ENCODE measurements at places on chromosomes 2 and 18.
A peak's percentile ranks its signal among the peaks of the same experiment; 100 is the strongest.

GRCh38 chr2:144330951-144331673 is 188.8 kb downstream of the ZEB2 start:
- DNase-seq = peak; percentile 19

DNA sequence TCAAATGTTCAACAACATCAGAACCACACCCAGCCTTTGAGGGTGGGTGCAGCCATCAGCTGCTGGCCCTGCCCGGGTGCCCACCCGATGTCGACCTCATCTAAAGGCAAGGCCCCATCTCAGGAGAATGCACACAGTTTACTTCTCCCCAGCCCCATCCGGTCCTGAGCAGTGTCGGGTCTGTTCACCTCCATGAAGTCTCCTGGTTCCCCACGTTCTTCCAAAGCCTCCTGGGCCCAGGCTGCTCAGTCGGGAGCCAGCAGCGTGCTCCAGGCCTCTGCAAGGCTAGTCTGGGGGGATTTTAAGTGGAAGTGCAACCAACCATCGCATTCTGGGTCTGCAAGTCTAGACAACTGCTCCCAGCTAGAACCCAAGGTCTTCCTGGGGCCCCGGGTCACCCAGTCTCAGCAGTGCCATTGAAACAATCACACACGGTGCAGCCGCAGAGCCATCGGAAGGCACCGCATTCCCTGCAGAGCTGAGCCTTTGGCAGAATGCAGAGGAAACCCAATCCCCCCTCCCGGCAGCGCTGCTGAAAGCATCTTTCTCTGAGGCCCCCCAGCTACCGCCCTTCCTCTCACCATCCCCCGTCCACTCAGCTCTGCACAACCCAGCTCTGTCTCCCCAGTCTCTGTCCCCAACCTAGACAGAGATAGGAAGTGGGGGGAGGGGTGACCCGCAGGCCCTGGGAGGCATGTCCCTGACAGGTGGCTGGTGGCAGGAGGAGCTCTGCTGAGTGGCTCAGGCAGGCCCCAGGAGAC is 8.5 kb downstream of the ESPNL start:
- no peak for DNase-seq

- DNase-seq = no peak
Observed at GRCh38 chr2:24809316-24810007, 16.2 kb downstream of the CENPO start.

GRCh38 chr2:1492711-1493430 is 79.6 kb downstream of the TPO start:
- DNase-seq = no peak

DNA sequence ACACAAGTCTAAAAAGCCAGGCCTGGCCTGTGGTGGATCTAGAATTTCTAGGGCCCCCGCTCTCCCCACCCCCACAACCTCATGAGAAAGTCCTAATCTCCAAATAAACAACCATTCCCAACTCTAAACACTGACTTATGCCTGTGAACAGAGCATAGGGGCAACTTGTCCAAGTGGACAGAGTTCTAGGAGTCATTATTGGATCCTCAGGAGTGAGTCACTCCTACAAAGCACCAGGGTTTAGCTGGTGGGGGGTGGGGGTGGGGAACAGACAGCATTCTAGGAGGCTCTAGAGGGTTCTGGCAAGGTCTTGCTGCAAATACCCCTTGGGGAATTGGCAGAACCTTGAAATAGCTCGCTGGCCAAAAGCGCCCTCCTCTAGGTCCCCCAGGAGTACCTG is 83.3 kb downstream of the ZCCHC2 start:
- no peak for DNase-seq

GRCh38 chr2:43068631-43069517 is 157.5 kb downstream of the ZFP36L2 start:
- no peak for DNase-seq

- no peak for DNase-seq
Observed at GRCh38 chr2:142180820-142181533, 50.2 kb upstream of the LRP1B start.

DNA sequence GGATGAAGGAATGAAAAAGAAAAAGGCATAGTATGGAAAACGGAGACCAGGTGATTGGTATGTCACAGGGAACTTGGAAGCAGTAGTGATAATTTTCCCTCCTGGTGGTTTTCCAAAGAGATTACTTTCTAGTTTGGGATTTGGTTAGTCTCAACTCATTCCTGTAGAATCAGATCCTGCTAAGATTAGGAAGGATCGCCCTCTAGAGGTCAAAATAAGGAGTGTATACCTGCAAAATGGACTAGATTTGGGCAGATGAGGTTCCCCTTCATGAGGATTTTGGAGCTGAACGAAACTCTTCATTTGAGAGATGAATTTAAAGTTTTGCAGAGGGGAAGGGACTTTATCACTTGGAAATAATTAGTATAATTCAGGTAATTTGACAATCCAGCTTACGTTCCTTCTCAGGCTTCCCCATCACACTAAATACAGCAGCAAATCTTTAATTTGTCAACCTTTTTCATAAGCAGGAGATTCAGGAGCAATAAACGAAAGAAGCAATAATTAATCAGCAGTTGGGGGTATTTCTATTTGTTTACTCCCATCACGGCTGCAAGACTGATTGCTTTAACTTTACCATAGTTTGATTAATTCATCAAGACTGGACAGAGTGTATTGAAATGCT is 65.2 kb downstream of the CCDC195 start:
- no peak for DNase-seq

- no peak for DNase-seq
Observed at GRCh38 chr2:78568782-78569373, 456.6 kb upstream of the REG3G start.

- no peak for DNase-seq
Observed at GRCh38 chr18:77210249-77210648, 39.4 kb upstream of the GALR1 start.

GRCh38 chr18:59927246-59927825 is 27.5 kb downstream of the PMAIP1 start:
- no peak for DNase-seq

- DNase-seq = no peak
Observed at GRCh38 chr2:66839551-66840320, 404.8 kb downstream of the MEIS1 start.

GRCh38 chr18:54742659-54743604 is 85.3 kb upstream of the RAB27B start:
- no peak for DNase-seq

DNA sequence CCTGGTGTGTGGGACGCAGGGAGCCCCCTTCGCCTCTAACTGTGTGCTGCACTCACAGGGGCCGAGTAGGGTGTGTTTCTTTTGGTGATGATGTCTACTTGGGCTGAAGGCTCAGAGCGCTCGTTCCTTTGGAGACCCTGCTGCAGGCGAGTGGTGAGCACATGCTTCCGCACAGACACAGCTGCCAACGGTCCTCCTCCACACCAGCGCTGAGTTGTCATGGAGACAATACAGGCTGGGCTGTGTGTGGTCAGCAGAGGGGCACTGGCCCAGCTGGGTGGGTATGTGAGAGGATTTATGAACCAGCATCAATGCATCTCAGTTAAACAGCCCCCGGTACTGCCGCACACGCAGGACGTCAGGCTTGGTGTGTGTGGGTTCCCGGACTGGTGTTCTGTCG is 143.5 kb downstream of the SH3RF3 start:
- no peak for DNase-seq

GRCh38 chr2:30037016-30037415 is 109.8 kb upstream of the YPEL5 start:
- DNase-seq = no peak

GRCh38 chr2:46650556-46651001 is 171.2 kb downstream of the TMEM247 start:
- DNase-seq = peak; percentile 34

- no peak for DNase-seq
Observed at GRCh38 chr2:60530660-60531281, 22.7 kb downstream of the BCL11A start.

DNA sequence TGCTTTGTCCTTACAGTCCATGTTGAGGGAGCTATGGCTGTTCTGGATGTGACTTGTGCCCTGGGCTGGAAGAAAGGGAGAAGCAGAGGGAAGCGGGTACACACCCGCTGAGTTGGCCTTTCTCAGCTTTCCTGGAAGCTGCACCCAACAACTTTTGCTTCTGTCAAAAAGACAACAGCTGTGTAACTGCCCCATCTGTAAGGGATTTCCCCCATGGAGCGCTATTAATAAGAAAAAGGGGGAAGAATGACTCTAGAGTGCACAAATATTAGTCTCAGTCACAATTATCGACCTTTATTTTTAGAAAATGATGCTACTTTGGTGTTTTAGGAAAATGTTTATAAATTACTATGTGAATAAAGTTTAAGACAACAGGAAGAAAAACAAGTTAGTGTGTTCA is 368.3 kb downstream of the RAD51AP2 start:
- DNase-seq = no peak

DNA sequence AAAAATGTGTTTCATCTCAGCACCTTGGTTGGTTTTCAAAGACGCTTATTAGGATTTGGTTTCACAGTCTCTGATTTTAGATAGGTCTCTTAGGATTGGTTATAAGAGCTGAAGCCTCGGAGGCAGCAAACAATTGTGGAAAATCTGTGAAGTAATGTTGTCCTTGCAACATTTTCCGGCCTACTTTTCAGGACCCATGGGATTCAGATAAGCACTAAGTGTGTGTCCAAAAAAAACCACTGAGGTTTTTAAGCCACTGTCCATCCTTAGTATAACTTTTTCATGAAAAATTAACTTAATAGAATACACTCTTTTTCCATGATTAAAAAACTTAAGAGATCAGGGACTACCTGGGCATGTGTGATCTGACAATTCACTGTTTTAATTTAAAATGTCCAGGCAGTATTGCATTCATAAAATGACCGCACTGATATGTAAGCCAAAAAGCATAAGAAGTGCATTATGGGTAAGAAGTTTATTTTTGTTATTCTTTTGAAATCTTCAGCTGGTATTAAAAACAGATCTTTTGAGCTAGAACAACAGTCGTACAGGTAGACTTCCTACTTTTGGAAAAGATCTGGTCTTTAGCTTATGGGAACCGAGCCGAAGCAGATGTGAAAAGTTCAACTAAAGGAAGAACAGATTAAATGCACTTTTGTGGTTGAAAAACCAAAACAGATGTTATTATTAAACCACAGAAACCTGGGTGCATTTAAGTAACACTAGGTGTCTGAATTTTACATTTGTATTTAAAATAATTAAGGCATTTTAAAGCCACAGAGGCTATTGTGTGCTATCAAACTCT is 479.4 kb upstream of the ZEB2 start:
- no peak for DNase-seq

GRCh38 chr2:66024391-66024790 is 410.5 kb upstream of the MEIS1 start:
- DNase-seq = no peak

GRCh38 chr2:1748741-1749488 is 4.6 kb upstream of the PXDN start:
- no peak for DNase-seq

DNA sequence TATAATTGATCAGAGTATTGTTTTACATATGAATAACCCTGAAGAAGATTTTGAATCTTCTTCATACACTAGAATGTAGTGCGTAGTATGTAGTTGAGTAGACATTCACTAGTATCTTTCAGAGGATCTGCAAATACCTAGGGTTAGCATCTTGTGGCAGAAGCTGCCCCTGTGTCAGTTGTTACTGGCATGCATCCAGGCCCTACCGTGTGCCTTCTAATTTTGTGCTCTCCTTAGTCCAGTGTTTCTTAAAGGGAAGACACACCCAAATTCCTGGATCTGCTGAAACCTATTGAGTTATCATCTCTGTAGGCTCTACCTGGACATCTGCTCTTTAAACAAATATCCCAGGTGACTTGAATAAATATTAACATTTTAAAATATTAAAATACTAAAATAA is 99.7 kb upstream of the SERTAD2 start:
- no peak for DNase-seq

DNA sequence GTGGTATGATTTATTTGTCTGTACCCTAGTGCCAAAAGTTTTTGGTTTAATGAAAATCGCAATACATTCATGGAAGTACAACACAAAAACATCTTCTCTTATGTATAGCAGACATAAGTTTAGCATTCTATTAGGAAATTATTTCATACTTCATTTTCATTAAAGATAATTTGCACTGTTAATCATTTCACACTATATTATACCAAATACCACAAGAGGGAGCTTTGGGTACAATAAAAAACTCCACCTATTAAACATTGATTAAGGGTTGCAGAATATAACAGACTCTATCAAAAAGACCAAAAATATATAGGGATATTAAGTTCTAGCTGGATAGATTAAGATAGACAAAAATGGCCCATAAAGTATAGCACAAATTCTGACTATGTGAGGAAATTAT is 79.0 kb downstream of the SLC66A3 start:
- no peak for DNase-seq

- no peak for DNase-seq
Observed at GRCh38 chr2:47237375-47238334, 82.5 kb upstream of the STPG4 start.

DNA sequence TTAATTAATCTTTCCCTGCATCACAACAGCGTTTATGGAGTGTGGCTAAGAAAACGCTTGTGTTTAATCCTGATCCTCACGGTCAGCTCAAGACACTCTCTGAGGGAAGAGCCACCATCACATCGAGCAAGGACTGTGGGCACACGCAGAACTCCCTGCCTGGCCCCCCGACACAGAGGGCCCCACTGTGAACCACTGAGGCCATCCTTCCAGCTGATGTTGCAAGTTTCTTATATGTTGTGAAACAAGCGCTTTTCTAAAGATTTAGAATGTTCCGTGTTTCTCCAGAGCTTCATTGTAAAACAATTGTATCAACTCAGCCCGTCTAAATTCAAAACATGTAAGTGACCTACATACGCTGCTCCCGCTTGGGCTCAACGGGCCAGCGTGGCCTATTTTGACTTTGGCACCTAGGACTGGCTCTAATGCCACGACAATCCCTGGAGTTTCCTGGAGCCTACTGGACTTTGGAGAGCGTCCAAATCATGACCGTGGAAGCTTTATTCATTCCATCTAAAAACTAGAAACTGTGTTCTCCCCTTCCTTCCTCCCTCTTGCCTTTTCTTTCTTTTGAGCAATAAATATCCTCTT is 34.9 kb downstream of the SERPINE2 start:
- DNase-seq = no peak

DNA sequence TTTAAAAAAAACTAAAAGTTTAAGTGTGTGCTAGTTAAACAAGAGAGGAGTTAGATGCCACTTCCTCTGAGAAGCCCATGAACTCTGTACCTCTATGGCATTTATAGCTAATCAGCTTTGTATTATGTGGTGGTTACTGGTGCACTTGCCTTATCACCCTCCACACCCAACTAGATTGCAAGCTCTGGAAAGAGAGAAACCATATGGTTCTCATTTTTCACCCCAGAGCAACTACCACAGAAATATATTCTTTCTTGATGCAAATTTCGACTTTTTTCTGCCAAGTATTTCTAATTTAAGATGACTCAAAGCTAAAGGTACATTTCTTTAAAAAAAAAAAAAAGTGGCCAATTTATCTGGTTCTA is 24.2 kb downstream of the RAPH1 start:
- no peak for DNase-seq

DNA sequence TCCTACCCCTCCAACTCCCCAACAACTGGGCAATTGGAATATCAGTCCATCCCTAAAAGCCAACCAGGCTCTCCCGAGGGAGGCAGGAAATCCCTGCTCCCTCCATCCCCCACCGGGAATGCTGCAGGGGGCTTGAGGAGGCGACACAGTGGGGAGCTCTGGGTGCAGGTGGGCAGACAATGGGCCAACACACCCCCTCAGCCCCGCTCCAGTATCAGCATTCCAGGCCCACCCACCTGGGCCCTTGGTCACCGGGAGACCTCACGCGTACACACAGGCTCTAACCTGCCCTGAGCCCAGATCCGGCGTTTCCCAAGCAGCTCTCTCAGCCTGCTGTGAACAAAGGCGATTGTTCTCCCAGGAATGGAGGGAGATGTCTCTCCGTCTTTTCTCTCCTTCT is 37.6 kb upstream of the FZD7 start:
- DNase-seq = no peak

All from NK-92 treated with Interleukin-12 subunit alpha and Interleukin-12 subunit beta, amount 100 ng/mL, for 24 hours (cell line).